ENCODE measurements at places on chromosomes 4 and X. TPM values are rescaled to one million over a fixed set of nuclear protein-coding genes. Genes with fewer than 3 reads are reported as not detected.

The FRG2 gene
- total RNA-seq = not detected

The NWD2 gene
- not detected for total RNA-seq

The MAGEA9B gene
- total RNA-seq = not detected

The ABCE1 gene
- total RNA-seq = 185 TPM

The NKX3-2 gene
- not detected for total RNA-seq

The FIP1L1 gene
- total RNA-seq = 43.3 TPM
